CD4-positive, alpha-beta memory T cell (primary cell): ENCODE measurements at places on chromosomes 2 and 18.

DNA sequence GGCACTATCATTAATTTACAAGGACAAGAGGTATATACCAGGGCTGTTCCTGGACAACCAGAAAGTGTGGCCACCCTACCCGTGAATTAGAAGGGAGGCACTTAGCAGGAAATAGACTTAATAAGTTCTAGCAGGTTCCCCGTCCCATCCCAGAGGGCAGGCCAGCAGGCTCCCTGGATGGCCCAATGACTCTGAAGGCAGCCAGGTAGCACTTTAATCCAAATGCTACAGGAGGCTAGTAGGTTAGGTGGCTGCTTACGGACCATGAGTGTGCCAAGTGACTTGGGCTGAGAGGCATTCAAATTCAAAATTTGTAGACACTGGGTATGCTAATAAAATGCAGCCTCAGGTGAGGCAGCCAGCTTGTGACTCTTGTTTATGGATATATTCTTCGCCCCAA lies 123.9 kb downstream of the UXS1 start:
- no peak for DNase-seq

GRCh38 chr18:66900837-66901236 lies 296.9 kb upstream of the CDH19 start:
- DNase-seq = no peak

- no peak for DNase-seq
Measured at GRCh38 chr2:56338232-56338631, 154.4 kb downstream of the CCDC85A start.

- DNase-seq = no peak
Measured at GRCh38 chr2:60109744-60110143, 443.7 kb downstream of the BCL11A start.

DNA sequence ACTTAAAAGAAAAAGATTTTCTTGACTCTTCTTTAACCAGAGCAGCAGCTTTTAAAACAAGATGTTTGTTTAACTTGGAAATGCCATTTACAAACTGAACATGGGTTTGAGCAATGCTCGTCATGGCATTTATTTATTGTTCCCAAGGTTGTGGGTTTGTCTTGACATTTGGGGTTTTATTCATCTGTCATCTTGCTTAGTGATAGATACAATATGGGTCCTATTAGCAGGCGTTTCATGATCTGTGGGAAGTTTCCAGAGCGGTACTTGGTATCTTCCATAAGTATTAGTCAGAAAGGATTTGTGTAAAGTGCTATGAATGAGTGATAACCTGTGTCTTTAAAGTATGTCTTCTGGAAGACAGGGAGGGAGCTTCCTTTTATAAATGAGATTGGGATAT lies 29.9 kb upstream of the MGAT5 start:
- no peak for DNase-seq

- DNase-seq = no peak
Measured at GRCh38 chr18:79487183-79487800, 91.6 kb downstream of the NFATC1 start.

- DNase-seq = no peak
Measured at GRCh38 chr18:23547306-23547705, 39.0 kb downstream of the NPC1 start.

DNA sequence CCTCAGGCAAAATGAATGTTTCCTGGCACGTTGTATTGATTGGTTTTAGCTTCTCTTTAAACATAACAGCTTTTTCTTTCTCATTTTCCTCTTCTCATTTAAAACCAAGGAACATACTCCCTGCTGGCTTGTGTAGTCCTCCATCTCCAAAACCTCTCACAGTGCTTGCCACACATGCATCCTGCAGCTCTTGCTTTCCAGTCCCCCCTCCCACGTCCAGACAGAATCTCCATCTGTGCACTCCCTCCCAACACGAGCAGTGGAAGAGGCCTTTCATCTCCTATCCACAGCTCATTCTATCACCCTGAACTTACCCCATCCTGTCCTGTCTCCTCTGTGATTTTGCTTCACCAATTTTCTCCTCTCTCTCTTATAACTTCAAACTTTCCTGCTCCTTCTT lies 99.6 kb upstream of the THSD7B start:
- DNase-seq = no peak

DNA sequence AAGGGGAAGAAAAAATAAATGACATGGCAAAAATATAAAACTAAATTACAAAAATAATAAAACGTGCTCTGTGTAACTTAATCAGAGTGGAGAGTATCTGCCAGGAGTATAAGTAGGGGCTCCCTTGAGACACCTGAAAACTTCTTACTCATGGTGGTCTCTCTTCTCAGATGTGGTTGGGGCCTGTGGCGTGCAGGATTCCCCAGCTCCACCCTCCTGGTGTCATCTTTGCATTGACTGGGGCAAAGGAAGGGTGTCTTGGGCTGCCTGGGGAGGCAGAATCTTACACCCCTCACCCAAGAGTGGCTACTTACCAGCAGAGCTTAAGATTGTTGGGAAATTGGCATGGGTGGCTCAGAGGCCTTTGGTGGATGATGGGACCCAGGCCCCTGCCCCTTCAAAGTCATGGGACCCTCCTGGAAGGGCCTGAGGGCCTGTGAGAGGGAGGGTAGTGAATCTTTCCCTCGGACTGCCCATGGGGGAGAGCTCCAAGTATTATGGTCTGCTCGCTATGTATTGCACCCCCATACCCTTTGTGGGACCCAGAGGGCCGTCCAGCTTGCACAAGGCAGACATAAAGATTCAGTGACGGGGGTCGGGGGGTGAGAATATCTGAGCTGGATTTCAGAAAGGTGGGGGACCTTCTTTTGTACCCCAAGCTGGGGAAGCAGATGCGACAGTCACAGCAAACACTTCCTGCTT lies 6.9 kb upstream of the TRAF3IP1 start:
- no peak for DNase-seq

- no peak for DNase-seq
Measured at GRCh38 chr2:129828792-129829191, 150.7 kb upstream of the RAB6C start.
